NCI-H1417 treated with DMSO at 0.1 percent for 48 hours (cell line): ENCODE measurements at places on chromosomes 2 and 18.

DNA sequence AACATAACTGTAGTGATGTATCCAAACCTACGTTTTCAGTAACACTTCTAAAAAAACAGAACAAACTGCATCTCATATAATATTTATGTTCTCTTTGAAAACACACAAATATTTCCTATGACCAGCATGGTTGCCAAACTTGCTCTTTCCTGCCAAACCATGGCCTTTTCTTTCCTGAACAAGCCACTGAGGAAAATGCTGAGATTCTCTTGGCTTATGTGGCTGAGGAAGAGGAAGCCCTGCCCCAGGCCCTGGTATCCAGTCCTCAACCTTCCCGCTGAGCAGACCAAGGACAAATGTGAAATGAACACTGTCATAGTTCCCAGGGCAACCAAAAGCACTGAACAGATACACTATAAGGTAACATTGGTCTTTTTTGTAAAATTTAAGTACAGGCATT lies 35.9 kb upstream of the NARS1 start:
- DNase-seq, result no peak

DNA sequence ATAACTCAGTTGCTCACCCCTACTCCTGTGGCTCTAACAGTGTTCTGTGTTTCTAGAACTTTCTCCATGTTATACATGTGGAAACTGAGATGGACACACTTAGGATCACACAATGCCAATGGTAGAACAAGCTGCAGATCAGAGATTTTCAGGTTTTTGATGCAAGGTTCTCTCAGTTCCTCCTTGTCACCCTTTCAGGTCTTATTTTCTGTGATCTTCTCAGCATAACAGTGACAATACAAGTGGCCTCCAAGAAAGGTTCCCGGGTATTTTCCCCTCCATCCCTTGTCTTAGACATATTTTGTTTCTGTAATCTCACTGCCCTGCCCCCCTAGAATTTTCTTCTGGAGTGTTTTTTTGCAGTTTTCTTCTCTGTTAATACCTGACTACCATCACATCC lies 6.2 kb upstream of the MGAT5 start:
- DNase-seq, result no peak

GRCh38 chr2:128786741-128787478 lies 468.2 kb upstream of the HS6ST1 start:
- DNase-seq, result no peak

- no peak for DNase-seq
These were observed 76.3 kb downstream of the GPD2 start for GRCh38 chr2:156512451-156512850.

DNA sequence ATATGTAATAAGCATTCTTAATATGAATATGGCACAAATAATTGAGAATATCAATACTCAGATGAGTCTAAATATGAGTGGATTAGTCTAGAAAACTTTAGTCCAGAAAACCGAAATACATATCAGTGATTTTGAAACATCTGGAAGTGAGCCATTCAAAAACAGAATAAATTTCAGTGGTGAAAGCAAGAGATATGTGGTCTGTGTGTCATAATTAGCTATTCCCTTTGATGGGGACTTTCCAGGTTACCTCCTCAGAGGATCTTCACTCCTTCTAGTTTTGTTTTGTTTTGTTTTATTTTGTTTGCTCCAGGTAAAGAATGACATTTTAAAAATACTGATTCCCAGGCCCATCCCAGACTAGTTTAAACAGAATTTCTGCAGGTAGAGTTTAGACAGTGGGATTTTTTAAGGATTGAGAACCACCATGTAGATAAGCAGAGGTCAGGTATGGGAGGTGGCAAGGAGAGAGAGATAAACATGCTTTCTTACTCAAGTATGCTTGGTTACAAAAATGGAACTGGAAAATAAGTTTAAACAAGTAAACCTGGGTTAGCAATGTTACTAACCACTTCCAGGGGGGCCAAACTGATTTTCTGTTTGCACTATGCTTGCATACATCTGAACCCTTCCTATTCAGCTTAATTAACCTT lies 70.7 kb downstream of the NABP1 start:
- no peak for DNase-seq

- no peak for DNase-seq
These were observed 95.4 kb upstream of the FZD7 start for GRCh38 chr2:201938156-201938775.

DNA sequence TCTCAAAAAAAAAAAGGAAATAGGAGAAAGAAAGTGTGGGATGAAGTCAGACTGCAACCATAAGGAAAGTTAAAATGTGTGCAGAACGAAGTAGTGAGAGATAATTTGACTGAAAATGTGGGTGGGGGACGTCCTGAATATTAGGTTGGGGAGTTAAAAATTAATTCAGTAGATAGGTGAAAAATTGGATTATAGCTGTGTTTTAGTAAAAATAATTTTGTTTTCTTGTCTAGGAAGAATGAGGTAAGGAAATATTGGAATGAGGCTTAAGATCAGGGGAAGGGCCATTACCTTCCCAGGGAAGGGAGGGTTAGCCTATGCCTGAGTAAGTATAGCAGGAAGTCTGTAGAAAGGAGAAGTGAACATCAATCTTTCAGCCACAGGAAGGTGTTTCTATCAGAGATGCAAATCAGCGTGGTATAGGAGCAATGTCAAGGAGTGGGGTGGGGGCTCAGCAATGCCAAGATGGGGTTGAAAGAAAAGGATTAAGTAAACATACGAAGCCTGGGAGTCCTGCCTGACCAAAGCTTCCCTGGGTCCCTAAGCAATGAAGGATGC lies 250.9 kb downstream of the PIEZO2 start:
- no peak for DNase-seq

- DNase-seq, result no peak
These were observed 1615.2 kb upstream of the ACVR2A start for GRCh38 chr2:146229508-146230155.

DNA sequence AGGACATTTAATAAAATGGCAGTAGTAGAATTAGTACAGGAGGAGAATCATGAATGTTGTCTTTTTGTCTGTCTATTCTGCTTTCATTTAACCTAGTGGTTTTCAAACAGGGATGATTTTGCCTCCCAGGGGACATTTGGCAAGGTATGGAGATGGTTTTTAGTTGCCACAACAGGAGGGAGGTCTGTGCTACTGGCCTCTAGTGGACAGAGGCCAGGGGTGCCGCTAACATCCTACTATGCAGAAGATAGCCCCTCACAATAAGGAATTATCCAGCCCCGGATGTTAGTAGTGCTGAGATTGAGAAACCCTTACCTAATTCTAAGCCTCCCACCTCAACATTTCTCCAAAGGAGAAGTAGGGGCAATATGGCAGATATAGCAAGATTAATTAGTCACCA lies 18.3 kb downstream of the FASTKD2 start:
- no peak for DNase-seq

DNA sequence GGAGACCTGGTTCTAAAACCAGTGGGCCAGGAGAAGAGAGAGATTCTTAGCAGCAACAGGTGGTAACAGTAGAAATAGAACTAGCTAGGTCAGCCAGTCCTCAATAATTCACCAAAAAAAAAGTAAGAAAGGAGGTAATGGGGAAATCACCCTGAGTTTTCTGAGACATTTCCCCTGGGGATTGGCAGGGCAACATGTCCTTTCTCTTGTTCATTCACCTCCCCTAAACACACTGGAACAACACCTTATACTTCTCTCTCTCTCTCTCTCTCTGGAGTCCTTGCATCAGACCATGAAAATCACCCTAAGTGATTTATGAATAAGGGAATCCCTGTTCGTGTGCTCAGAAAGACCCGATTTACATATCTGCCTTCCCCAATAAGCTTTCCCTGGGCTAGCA lies 64.8 kb downstream of the COX7A2L start:
- DNase-seq, result no peak

- no peak for DNase-seq
These were observed 74.2 kb downstream of the CDK15 start for GRCh38 chr2:201880579-201880978.

- no peak for DNase-seq
These were observed 109.3 kb downstream of the MBP start for GRCh38 chr18:77023102-77023782.

- DNase-seq, result no peak
These were observed 9.1 kb downstream of the TNP1 start for GRCh38 chr2:216850665-216851322.

GRCh38 chr2:12960671-12961070 lies 243.9 kb downstream of the TRIB2 start:
- DNase-seq, result no peak

DNA sequence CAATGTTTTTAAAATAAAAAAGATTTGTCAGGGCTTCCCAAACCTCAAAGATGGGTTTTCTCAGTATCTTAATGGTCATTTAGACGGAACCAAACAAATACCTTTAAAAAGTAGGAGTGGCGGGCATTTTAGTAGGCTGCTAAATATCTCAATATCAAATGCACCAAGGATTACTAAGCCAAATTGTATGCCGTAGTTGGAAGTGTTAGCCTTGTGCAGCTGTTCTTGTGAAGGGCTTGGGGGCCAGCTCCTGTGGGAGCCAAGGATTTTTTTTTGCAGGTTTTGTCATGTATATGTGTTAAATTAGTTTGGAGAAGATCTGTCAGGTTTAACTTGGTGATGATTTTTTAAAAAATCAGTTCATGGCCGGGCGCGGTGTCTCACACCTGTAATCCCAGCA lies 52.1 kb downstream of the ACTR2 start:
- DNase-seq, result no peak

DNA sequence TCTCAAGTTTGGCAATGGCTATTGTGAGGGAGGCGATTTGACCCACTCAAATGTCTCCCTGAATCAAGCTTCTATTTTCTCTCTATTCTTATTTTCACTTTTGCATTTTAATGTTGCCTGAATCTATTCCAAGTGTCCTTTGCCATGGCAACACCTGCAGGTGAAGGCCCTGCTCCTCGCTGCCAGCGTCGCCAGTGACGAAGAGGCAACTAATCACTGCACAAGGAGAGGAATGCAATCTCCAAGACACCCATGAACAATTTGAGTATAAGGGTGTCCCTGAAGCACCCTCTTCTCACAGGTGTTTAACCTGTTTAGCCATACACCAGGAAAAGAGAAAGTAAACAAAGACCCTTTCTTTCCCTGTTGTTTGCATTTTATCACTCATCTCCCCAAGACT lies 165.6 kb upstream of the VRK2 start:
- no peak for DNase-seq

- no peak for DNase-seq
These were observed 735.2 kb downstream of the MBD2 start for GRCh38 chr18:53489266-53489665.

DNA sequence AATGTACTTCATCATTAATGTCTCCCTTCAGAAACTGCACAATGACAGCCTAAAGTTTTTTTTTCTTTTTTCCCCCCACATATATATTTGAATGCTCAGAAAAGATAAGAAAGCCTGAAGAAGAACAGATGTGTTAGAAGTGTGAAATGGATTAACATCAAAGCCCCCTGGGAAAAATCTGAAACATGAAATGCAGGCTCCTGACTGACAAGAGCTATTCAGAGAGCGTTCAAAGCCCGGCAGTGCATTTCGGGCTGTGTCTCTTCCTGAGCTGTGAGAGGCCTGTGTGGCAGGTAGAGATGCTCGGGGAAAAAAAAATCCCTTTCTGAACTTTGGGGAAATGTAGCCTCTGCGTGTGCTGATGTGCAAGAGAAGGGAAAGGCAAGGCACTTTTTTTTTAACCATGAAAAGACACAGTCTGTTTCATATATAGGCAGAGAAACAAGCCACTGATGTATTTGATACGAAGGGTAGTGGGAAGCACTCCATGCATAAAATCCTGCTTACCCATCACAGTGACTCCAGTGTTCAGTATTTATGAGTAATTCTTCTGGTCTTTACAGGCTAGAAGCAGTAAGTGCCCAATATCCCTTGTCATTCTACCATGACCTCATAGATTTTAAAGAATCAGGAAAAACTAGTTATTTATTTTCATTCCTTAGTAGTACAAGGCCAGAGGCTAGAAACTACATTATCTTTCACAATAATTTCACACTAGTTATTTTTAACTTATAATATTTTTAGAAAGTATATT lies 1574.2 kb upstream of the PIK3C3 start:
- no peak for DNase-seq

DNA sequence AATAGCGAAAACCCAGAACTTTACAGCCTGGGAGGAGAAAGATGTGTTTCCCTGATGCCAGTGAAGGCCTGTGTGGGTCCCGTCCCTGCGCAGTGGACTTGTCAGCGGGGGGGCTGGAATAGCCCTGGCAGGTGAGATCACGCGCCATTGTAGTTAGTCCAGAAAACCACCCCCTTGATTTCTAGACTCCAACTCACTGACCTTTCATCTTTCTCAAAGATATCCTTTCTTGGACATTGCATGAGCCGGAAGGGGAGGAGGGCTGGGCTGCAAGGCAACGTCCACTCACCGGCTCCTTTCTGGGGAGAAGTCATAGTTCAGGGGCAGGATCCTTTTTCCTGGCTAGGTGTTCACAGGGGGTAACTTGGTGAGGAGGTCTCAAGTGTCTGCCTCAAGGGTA lies 22.3 kb upstream of the ASAP2 start:
- DNase-seq, result no peak

GRCh38 chr2:62014102-62014501 lies 108.6 kb downstream of the COMMD1 start:
- DNase-seq, result no peak
